ENCODE measurements at places on chromosomes 1 and 21.

GRCh38 chr1:47783638-47784496 lies 213.3 kb downstream of the TRABD2B start:
- no peak for DNase-seq
- no peaks in the 10 kb centered on the region for H3K27me3 ChIP-seq
- H3K4me3 ChIP-seq, result no peak overlapping the region
- H3K36me3 ChIP-seq, result no peaks in the 10 kb centered on the region

DNA sequence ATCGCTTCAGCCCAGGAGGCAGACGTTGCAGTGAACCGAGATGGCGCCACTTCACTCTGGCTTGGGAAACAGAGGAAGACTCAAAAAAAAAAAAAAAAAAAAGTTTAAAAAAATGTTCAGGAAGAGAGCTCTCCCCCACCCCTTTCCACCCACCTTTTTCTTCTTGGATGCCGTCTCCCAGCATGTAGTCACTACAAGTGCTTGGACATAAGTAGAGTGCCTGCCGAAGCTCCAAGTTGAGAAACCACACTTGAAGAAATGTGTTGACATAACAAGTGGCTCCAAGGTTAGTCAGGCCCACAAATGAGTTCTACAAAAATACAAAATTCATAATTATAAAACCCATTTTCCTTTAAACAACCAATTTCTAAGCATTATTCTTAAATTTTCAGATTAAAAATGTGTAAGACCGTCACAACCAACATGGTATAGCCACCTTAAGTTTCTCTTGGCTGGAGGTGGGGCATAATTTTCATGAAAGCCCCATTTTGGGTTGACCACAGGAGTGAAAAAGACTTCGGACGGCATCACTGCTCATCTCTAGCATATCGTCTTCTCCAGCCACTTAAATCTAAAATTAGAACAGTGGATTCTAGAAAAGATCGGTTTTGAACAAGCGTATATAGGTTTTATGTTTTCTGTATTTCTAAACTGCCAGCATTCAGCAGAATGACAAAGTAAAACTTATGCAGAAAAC lies 26.4 kb downstream of the USP48 start:
- H3K36me3 ChIP-seq, result peaks cover 28% of the 10 kb centered on the region
- DNase-seq, result no peak
- no peak overlapping the region for H3K27ac ChIP-seq
- H3K27me3 ChIP-seq, result no peaks in the 10 kb centered on the region
- H3K4me1 ChIP-seq, result no peaks in the 10 kb centered on the region

GRCh38 chr21:35840949-35841348 lies 219.4 kb downstream of the SETD4 start:
- H3K27ac ChIP-seq, result no peak overlapping the region
- no peaks in the 10 kb centered on the region for H3K4me1 ChIP-seq
- H3K4me3 ChIP-seq, result no peak overlapping the region
- H3K36me3 ChIP-seq, result no peaks in the 10 kb centered on the region
- DNase-seq, result no peak
- no peaks in the 10 kb centered on the region for H3K27me3 ChIP-seq

- no peak for DNase-seq
Observed at GRCh38 chr1:15639931-15640330, 22.7 kb downstream of the DDI2 start.

DNA sequence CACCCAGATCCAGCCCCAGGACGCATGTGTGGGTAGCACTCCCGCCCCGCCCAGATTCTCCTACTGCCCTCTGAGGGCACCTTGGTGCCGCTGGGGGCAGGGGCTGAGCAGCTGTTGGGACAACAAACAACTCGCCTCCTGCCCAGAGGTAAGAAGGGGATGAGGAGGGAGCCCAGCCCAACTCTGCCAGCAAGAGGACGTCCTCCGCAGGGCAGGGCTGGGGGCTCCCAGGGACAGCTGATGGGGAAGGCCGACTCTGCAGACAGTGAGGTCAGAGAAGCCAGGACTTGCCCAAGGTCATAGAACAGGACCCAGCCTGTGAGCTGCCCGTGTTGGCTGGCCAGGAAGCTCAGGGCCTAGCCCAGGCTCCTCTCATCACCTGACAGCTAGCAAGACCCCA lies 18.8 kb downstream of the RAP1GAP start:
- H3K4me1 ChIP-seq, result peaks cover 77% of the 10 kb centered on the region
- peak overlapping the region; percentile 50 for H3K4me3 ChIP-seq
- no peak for DNase-seq
- H3K27me3 ChIP-seq, result no peaks in the 10 kb centered on the region

GRCh38 chr1:17059391-17060305 lies 5.8 kb upstream of the SDHB start:
- no peak overlapping the region for H3K27ac ChIP-seq
- H3K36me3 ChIP-seq, result no peaks in the 10 kb centered on the region
- H3K4me3 ChIP-seq, result no peak overlapping the region
- no peaks in the 10 kb centered on the region for H3K27me3 ChIP-seq

DNA sequence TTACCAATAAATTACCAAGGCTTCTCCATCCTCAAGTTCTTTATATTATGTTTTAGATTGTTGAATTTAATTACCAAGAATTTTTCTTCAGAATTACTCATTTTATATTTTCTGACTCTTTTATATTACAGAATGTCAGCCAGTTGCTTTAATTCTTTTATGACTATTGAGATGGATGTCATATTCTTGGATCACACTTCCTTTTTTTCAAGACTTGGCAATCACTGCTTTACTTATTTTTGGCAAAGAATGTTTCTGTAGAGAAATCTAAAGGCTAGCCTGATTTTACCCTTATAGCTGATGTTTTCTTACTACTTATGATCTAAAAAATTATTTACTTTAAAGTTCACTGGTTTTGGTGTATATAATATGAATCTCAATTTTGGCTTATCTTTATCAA lies 721.1 kb upstream of the TMPRSS15 start:
- no peak overlapping the region for H3K4me3 ChIP-seq
- no peaks in the 10 kb centered on the region for H3K4me1 ChIP-seq
- no peak for DNase-seq
- no peak overlapping the region for H3K27ac ChIP-seq
- no peaks in the 10 kb centered on the region for H3K27me3 ChIP-seq
- no peaks in the 10 kb centered on the region for H3K36me3 ChIP-seq

DNA sequence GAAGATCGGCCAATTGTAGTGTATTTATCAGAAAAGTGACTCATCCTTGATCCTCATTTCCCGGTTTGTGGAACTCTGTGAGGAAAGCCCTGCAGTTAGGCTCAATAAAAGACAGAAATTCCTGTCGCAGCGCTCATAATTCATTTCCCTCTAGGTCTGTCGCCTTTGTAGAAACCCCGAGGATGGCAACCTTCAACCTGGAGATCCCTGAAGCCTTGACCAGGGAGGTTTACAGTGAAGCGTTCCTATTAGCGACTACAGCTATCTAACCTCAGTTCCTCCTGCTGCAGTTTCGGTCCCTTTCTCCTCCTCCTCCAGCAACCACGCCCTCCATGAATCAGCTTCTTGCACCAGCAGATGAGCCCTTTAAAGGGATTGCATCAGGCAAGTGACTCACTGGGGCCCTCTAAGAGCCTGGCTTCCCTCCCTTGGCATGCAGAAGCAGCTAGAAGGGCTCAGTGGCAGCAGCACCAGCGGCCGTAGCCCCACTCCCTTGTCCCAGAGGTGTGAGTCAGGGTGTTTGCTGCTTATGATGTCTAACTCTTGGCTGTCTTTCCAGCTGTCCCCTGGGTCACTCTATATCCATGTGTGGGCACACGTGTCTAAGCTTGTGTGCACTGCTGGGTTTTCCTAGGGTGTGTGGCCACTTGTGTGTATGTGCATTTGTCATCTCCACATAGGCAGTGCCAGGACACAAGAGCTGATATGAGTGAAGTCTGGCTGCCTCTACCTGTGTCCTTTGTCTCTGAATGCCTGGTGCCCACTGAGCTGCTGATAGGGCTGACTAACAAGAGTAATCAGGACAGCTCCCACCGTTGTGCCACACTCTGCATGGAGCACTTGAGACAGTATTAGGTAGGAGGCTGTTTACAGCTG lies 779 bp upstream of the STK40 start:
- H3K4me3 ChIP-seq, result peak overlapping the region; percentile 66
- H3K36me3 ChIP-seq, result peaks cover 24% of the 10 kb centered on the region
- H3K27ac ChIP-seq, result peak overlapping the region; percentile 93
- peak; percentile 90 for DNase-seq
- peaks cover 29% of the 10 kb centered on the region for H3K4me1 ChIP-seq

DNA sequence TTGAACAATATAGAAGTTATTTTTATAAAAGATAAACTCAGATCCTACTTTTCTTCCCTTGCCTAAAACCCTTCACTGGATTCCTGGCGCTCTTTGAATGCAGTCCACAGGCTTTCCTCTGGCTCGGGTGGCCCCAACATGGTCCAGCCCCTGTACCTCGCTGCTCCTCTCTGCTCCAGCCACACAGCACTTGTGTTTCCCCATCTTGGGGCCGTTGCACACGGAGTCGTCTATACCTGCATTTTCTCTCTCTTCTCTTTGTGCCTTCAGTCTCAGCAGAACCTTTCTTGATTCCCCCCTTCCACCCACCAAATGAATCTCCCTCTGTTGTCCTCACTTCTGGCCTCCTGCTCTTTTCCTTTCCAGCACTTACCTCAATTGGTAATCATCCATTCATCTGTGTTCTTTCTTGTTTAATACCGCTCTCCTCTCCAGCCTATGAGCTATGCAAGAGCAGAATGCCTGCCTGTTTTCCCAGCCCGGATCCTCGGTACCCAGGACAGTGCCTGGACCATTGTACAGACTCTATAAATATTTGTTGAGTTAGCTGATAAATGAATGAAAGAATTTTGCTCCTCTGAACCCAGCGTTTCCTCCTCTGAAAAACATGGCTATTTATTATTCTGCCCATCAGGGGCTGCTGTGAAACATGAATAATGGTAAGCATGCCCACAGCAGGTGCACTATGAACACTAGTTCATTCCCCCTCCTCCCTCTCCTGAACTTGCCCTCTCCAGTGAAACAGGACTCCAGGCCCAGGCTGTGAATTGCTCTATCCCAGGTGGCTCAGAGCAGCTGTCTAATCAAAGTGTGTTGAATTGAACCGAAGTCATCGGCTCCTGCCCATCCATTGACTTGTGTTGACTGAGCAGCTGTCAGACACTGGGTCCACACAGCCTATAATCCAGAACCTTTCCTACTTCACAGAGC lies 266.9 kb downstream of the PTPRU start:
- no peak overlapping the region for H3K4me3 ChIP-seq
- H3K27me3 ChIP-seq, result peaks cover 5% of the 10 kb centered on the region
- peaks cover 25% of the 10 kb centered on the region for H3K4me1 ChIP-seq
- H3K36me3 ChIP-seq, result no peaks in the 10 kb centered on the region

DNA sequence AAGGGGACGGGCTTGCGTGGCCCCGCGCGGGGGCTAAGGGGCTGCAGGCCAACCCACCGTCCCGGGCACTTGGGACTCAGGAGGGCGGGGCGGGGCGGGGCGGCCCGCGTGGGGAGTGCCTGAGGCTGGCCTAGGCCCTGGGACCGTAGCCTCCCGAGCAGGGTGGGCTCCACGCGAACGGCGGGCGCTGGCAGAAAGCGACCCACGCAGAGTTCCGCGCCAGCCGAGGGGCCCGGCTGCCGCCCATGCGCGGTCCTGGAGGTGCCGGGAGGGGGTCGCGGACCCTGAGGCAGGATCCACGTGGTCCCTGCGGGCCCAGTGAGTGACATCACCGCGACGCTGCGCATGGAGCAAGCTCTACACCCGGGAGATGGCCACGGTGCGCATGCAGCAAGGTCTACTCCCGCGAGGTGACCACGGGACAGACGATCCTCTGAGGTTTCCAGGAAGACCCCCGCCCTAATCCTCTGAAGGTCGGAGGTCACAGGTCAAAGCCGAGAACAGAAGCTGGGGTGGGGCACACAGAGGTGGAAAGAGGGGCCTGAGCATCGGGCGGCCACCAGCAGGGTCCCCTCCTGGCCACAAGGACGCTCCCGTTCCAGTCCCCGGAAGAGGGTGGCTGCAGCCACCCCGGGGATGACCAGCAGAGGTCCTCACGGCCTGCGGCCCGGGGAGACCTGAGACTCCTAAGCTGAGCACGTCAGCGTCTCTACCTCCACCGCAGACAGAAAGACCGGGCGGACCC lies 13.5 kb upstream of the SLC19A1 start:
- H3K27ac ChIP-seq, result peak overlapping the region; percentile 92
- peaks cover 29% of the 10 kb centered on the region for H3K4me1 ChIP-seq
- H3K27me3 ChIP-seq, result no peaks in the 10 kb centered on the region

DNA sequence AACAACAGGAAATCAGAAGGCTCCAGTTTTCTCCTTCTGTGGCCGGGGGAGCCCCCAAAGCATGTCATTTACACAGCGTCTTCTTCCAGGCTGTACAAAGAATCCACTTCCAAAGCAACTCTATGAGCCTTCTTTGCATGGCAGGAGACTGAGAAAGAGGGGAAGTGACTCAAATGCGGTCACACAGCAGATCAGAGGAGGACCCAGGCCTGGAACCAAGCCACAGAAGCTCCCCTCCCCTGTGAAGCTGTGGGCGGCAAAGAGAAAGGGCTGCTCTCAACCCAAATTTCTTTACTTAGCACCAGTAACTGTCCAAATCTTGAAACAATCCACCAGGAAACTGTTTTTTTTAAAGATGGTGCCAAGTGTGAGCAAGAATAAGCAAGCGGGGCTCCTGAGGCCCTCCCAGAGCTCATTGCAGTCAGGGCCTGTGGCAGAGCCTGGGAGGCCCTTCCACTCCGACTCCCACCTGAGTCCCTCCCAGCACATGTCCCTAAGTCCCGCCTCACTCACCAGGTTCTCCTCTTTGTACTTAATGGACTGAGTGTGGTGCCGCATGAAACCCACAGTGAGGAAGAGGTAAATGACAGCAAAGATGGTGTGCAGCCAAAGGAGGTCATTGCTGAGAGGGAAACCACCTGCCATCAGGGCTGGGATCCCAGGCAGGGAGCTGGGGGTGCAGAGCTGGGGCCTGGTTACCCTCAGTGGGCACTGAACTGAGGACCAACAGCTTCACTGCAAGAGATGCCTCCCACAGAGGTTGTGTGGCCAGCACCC lies 15.9 kb downstream of the TMEM63A start:
- H3K4me3 ChIP-seq, result no peak overlapping the region
- no peaks in the 10 kb centered on the region for H3K27me3 ChIP-seq
- peaks cover 45% of the 10 kb centered on the region for H3K36me3 ChIP-seq
- H3K27ac ChIP-seq, result no peak overlapping the region
- no peak for DNase-seq

GRCh38 chr1:78493451-78493850 lies 2.7 kb downstream of the PTGFR start:
- H3K27me3 ChIP-seq, result peaks cover 9% of the 10 kb centered on the region
- no peaks in the 10 kb centered on the region for H3K36me3 ChIP-seq
- no peak overlapping the region for H3K27ac ChIP-seq
- peaks cover 11% of the 10 kb centered on the region for H3K4me1 ChIP-seq
- DNase-seq, result no peak
- H3K4me3 ChIP-seq, result no peak overlapping the region

DNA sequence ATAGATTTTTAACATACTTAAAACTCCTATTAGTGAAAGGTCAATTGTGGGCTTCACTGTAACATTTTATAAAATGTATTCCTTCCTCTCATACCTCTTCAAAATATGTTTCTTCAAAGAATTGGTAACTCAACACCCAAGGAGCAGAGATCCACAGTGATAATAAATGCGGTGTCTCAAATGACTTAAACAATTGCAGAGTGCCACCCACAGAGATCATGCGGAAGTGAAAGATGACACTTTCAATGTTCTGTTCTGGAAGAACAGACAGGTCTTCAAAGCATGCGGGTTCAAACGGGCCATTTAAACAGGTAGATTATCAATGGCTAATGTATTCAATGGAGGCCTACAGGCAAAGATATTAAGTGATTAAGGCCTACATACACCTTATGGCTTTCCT lies 157.0 kb upstream of the GREM2 start:
- H3K4me3 ChIP-seq, result no peak overlapping the region
- no peaks in the 10 kb centered on the region for H3K4me1 ChIP-seq
- no peak overlapping the region for H3K27ac ChIP-seq
- no peaks in the 10 kb centered on the region for H3K36me3 ChIP-seq
